ENCODE measurements at places on chromosomes 2 and 18.

- DNase-seq: no peak
Observed at GRCh38 chr2:106867196-106867953, 18.6 kb downstream of the ST6GAL2 start.

DNA sequence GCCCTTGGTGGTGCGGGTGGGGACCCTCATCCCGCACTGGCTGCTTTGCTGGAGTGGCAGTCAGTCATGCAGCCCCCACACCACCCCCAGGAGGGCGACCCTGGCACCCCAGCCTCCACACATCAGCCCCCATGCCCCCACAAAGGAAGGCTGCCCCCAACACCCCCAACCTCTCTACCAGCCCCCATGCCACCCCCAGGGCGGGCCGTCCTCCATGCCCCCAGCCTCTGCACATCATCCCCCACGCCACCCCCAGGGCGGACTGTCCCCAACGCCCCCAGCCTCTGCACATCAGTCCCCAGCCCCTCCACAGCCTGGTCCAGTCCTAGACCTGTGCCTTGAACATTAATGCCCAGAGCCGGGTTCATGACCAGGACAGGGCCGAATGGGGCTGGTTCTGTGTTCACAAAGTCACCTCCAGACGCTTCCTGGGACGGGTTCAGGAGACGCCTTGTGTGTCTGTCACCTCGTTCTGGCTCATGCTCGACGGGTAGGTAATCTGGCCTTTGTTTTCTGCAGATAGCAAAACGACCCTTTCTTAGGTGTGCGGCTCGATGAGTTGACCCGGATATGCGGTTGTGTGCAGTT is 18.4 kb downstream of the D2HGDH start:
- DNase-seq: no peak

- DNase-seq: peak; percentile 17
Observed at GRCh38 chr18:77000527-77000926, 132.1 kb downstream of the MBP start.

- DNase-seq: no peak
Observed at GRCh38 chr2:236899950-236900640, 185.6 kb upstream of the COPS8 start.

DNA sequence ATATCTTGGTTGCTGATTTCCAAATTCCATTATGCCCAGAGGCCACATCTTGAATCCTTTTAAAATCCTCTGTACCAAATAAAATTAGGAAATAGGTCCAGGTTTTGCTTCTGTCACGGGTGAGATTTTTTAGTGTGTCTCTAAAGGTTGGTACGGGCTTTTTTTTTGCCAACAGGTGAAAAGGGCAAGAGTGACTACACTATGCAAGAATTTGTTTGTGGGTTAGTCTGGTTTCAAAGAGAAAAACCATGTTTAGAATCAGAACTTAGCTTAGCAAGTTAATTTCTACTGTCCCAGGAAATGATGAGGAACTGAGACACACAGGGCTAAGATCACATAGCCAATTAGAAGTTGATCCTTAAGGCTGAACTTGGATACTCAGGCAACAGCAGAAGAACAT is 41.7 kb downstream of the POLR1A start:
- no peak for DNase-seq

GRCh38 chr18:14921031-14921430 is 173.1 kb downstream of the ANKRD30B start:
- DNase-seq: no peak

GRCh38 chr2:226799211-226799975 is at the start of gene IRS1:
Gene IRS1 (minus strand): TSS chr2:226799820. CDS start chr2:226798738, 1,082 bp downstream.
- DNase-seq: peak; percentile 26
